ENCODE measurements at places on chromosomes 4 and X.

GRCh38 chr4:89400287-89401035 is 92.9 kb upstream of the GPRIN3 start:
- no peak for DNase-seq

DNA sequence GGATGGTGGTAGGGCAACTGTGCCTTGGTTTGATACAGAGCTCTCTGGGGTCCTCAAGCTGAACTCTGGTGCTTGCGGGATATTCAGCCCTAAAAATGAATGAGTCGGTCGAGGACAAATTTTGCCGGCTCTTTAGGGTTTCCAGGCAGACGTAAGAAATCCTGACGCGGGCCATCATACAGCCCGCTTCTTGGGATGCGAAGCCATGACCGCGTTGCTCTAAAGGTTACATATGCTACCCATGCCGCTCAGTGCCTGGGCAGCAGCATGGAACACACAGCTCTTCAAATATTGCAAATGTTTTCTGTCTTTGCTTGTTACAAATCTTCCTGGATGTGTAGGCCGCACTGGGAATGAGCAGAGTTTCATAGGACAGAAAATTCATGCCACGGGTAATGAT is 55.6 kb downstream of the NBDY start:
- peak; percentile 27 for DNase-seq

- no peak for DNase-seq
These were observed 6.6 kb downstream of the OCIAD2 start for GRCh38 chr4:48899950-48900349.

DNA sequence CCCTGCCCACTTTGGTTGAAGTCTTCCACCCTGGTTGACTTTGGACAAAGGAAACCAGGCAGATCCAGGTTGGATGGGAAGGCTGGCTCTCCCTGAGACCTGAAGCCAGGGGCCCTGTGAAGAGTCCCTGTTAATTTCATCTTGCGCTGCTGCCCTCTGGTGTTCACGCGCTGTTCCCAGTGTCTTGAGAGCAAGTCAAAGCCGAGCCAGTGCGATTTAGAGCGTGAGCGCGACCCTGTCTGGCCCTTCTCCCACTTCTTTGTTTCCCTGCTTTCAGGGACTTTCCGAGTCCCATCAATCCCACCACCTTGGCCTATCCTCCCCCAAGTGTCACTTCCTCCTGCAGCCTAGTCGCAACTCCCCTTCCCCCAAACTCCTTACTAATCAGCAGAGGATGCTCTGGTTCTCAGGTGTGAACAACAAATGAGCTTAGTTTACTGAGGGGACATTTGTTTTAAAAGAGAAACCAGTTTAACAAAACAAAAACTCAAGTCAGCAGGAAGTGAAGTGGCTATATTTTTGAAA is 25.8 kb upstream of the CHRNA9 start:
- DNase-seq = peak; percentile 89

- no peak for DNase-seq
These were observed 53.9 kb upstream of the ATP8A1 start for GRCh38 chr4:42710761-42711160.

DNA sequence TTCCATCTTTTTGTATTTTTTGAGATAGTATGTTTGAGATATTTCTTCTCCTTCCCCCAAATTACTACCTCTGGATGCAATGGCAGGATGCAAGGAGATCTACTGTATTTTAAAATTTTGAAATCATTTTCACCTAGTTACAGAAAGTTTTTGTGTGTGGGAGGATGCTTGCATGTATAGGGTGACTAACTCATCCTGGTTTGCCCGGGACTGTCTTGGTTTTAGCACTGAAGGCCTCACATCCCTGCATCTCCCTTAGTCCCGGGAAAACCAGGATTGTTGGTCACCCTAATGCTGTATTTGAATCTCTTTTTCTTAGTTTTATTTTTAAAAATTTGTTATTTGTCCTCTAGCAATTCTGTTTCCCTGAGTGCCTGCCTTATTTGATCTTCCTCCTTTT is 12.1 kb downstream of the SUPT20HL2 start:
- DNase-seq = no peak

- no peak for DNase-seq
These were observed 25.0 kb upstream of the BBS12 start for GRCh38 chr4:122707497-122707896.

DNA sequence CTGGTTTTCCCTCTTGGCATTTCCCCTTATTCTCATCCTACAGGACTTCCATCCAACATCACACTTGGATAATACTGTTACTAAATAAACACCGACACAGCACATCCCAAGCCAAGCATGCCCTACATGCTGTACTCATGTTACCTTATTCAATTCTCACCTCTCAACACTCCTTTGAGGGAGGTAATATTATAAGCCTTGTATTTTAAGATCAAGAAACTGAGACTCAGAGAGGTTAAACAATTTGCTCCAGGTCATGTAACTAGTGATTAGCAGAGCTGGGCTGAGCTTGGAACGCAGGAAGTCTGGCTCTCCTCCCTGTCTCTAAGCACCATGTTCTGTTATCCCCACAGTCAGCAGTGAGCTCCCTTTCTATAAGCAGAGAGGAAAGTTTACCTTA is 333.6 kb upstream of the IGFBP7 start:
- DNase-seq = no peak

DNA sequence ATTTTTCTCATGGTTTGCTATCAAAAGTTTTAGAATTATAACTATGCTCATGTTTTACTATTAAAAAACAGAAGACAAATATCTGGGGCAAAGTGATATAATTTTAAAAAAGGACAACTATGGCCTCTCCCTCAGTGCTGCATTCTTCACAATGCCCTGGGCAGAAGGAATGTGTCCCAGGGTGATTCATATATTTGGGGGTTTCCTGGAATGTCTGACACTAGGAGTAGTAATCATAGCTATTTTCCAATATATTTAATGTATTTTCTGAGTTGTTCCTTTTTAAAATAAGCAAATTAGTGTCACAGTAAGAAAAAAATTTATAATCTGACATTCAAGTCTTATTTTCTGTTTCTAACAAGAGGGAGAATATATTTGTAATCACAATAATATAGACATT is 281.7 kb downstream of the UNC5C start:
- no peak for DNase-seq

DNA sequence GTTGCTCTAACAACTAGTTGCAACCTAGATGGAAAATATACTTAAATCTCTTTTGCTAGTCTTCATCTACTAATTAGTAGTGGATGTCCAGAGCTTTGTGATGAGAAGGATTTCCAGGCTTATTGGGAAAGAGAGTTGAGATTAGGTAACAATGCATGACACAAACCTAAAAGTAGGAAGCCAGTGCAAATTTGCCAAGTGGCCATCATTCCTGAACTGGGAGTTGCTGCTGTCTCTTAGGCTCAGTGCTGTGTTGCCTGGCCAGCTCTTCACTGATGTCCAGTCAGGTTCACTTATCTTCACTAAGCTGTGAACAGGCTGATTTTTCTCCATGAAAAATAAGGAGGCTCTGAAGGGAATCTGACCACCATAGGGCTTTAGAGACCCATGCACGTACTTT is 105.6 kb upstream of the AMOT start:
- DNase-seq = no peak

DNA sequence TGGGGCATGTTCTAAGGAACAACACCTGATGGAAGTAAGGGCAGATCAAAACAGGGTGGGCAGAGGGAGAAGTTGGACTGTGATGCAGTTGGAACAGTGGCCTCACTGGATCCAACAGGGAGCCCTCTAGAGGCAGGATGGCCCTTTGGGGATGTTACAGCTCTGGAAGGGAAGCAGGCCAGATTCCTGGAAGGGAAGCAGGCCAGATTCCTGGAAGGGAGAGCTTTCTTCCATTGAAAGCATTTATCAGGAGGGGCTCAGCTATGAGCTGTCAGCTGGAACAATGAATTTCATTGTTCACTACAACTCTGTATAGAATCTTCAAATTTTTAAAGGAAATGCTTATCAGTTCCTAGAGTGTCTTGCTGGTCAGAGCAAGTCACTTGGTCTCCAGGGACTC is 17.7 kb downstream of the IL15 start:
- DNase-seq = no peak

DNA sequence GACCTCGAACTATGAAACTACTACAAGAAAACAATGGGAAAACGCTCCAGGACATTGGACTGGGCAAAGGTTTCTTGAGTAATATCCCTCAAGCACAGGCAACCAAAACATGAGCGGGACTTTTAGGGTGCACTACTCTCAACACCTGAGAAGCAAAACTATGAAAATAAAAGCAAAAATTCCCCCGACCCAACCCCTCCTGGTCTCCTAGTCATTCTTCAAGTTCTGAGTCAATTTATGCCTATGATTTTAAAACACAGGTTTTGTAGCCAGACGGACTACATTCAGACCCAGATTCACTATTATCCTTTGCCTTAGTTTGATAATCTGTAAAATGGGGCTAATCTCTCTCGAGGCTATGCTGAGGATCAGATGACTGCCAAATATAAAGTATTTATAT is 97.0 kb downstream of the SOWAHB start:
- no peak for DNase-seq

DNA sequence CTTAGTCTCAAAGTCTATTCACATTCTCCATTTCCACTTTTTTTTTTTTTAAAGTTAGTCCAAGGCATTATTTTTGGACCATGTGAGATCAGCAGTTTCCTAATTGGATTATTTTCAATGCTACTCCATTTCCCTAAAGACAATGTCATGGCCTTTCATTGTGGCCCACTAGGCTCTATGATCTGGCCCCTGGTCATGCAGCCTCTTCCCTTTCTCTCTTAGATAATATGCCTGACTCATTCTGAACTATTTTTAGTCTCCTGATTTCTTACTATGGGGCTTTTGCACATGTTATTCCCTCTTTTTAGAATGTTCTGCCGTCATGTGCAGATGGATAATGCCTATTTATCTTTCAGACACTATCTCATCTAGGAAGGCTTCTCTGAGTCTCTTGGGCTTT is 157.3 kb downstream of the TMA16 start:
- DNase-seq = no peak

GRCh38 chr4:48071191-48071590 is 54.6 kb downstream of the NIPAL1 start:
- DNase-seq = no peak

GRCh38 chrX:148135738-148136137 is 154.6 kb downstream of the FMR1NB start:
- no peak for DNase-seq

DNA sequence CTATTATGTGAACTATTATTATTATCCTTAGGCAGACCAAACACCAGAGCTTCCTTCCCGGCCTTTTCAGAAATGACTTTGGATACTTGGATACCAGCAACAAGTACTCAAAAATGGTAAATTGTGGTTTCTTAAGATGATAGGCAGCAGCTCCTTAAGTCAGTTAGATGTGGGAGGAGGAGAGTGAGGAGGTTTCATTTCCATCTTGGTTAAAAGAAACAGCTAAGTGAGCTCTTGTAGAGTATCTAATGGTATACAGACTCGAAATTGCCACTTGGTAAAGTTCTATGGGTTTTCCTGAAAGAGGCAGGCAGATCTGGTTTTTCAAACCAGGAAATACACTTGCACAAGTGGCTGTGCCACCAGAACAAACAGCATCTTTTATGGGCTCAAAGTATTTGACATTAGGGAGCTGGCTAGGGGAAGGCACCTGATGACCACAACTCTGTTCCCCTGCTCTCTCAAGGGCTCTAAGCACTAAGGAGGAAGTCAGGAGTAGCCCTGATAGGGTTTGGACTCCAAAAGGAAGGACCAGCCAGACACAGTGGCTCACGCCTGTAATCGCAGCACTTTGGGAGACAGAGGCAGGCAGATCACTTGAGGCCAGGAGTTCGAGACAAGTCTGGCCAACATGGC is 130.9 kb downstream of the TMEM164 start:
- no peak for DNase-seq

- DNase-seq = no peak
These were observed 218.4 kb upstream of the HCCS start for GRCh38 chrX:10892621-10893225.

- no peak for DNase-seq
These were observed 30.5 kb upstream of the PRKX start for GRCh38 chrX:3743801-3744439.

DNA sequence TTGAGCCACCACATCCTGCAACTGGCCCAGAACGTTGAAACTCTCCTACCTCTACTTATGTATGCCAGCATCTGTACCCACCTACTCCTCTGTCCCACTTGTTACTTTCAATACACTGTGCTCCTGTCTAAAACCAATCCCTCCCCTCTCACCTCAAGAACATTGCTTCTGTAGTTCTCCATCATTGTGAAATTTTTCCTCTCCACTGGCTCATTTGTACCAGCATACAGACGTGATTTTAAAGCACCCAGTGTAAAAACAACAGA is 25.5 kb upstream of the USO1 start:
- DNase-seq = no peak

DNA sequence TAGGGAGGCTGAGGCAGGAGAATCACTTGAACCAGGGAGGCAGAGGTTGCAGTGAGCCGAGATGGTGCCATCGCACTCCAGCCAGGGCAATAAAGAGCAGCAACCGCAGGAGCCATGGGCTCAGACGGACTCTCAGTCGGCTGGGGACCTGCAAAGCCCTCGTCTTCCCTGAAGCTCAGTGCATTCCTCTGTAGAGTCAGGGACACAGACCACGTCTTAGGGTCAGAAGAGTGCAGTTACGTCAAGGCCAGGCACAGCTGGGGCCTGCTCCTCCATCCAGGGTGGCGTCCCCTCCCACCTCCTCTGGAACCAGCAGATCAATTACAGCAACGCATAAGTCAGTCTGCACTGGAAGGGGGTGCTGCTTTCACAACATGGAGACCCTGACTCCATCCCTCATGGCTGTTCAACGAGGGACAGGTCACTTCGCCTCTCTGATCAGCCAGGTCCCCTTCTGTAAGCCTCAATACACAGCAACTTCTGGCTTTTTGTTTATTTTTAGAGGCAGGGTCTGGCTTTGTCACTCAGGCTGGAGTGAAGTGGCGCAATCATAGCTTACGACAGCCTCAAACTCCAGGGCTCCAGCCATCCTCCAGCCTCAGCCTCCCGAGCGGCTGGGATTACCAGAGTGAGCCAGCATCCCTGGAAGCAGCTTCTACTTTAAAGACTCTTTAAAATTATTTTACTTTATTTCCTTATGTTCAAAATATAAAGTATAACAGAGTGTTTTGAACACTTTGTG is 76.4 kb downstream of the ZFYVE28 start:
- peak; percentile 34 for DNase-seq

- DNase-seq = peak; percentile 67
These were observed 78.3 kb upstream of the ATXN3L start for GRCh38 chrX:13397878-13398818.

DNA sequence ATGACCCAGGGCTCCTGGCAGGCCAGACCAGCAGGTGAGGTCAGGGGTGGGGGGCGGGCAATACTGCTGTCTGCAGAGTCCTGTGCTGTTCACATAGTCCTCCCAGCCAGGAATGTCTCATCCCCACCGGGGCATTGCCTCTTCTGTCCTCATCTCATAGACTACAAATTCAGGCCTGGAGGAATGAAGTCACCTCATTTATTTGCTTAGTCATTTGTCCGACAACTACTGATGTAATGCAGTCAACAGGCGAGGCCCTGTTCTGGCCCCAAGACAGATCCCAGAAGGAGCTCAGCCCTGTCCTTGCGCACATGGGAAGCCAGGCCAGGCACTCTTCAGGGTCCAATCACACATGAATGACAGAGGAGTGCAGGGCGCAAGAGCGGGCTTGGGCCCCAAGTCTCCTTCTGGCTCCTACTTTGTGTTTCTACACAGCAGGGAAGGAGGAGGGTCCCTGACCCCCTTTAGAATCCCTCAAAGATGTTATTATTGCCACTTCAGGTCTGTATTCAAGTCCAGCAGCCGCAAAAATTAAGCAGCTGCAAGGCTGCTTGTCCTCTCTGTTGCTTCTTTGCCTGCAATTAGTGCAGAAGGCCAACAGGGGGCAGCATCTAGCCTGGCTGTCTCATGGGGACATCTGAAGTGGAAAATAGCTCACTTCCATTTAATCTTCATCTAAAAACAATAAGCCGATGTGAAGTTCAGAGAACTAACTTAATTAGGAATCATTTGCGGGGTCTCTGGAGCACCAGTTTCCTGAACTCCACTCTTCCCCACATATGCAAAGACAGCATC is 15.2 kb upstream of the HMX1 start:
- no peak for DNase-seq

All from sigmoid colon (tissue), 7 donors.